ENCODE measurements at places on chromosomes 2 and 18.

DNA sequence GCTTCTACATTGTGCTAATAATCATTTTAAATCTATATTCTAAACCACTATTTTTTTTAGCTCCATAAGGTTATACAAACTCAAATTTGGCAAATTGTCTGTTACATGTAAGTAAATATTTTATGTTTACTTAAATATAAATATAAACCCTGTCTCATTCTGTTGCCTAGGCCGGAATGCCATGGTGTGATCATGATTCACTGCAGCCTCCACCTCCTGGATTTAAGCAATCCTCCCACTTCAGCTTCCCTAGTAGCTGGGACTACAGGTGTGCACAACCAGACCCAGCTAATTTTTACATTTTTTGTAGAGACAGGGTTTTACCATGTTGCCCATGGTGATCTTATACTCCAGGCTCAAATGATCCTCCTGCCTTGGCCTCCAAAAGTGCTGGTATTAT lies 124.7 kb downstream of the MEIS1 start:
- no peak for DNase-seq

GRCh38 chr2:159695795-159696448 lies 16.4 kb upstream of the MARCHF7 start:
- no peak for DNase-seq

DNA sequence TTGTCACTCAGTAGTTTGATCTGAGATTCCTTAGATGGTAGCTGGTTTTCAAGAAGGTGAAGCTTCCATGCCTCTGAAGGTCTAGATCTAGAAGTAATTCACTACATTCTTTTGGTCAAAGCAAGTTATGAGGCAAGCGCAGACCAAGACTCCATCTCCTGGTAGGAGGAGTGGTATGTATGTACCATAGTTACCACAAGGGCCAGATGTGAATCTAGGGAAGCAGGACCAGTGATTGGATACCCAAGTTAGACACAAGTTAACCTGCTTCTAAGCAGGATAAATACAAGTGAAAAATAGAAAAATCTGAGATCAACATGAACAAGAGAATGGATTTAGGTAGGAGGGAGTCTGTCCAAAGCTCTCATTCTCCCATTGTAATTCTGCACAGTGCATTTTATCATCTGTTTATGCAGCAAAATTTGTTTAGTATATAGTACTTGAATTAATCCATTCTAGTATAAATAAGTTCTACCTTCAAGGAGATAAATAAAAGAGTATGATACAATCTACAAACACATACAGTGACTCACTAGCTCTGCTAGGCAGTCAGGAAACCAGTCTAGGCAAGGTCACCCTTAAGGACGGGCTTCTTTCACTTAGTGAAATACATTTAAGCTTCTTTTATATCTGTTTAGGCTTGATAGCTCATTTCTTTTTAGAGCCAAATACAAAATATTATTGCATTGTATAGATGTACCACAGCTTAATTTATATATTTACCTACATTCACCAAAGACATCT lies 14.2 kb upstream of the DOCK10 start:
- DNase-seq = no peak

DNA sequence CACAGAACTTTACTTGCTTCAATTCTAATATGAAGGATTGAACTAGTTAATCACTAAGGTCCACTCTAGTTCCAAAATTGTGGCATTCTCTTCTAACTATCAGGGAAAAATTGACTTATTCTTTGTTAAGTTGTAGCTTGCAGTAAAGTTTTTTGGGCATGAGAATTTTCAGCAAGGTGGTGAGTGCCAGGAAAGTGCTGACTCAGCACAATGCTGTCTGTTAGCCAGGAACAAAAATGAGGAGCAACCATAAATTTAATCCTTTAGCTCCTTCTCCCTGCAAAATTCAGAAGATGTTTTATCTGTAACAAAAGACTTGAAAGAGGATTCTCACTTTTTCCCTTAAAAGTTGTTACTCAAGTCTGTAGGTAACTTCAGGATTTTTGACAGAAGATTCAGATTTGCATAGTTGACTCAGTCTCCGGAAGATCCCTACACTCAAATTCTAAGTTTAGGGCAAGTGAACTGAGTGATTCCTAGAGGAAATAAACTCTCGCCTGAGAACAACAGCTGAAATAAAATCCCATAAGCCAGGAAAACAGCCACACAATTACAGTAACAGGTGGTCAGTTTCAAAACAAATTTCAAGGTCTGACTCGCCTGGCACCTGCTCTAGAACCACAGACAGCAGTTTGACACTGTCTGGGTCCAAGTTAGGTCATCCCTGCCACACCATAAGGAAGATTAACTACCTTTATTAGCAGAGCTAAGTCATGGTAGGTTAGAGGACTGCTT lies 20.2 kb upstream of the DARS1 start:
- peak; percentile 12 for DNase-seq

DNA sequence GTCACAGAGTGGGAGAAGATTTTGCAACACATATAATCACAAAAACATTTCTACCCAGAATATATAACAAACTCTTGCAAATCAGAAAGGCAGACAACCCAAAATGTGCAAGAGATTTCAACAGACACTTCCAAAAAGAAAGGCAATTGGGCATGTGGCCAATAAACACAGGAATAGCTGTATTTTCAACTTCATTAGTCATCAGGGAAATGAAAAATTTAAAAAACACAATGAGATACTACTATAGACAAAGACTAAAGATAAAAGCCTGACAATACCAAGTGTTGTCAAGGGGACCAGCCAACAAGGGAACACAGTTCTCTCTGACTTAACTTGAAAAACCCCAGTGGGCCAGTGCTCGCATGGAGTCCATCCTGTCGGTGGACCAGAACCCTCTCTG lies 40.5 kb downstream of the MTHFD2 start:
- DNase-seq = no peak

- DNase-seq = peak; percentile 40
These were observed 224.1 kb downstream of the LRP1B start for GRCh38 chr2:141906678-141907077.

- DNase-seq = peak; percentile 80
These were observed 27.3 kb upstream of the NTSR2 start for GRCh38 chr2:11697103-11697871.

DNA sequence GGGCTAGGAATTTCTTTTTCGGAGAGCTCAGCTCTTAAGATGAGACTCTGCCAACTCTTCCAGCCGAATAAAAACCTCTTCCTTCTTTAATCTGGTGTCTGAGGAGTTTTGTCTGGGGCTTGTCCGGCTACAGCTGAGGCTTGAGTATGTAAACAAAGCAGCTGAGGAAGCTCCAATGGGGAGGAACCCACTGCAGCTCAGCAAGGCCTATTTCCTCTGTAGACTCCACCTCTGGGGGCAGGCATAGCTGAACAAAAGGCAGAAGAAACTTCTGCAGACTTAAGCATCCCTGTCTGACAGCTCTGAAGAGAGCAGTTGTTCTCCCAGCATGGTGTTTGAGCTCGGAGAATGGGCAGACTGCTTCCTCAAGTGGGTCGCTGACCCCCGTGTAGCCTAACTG lies 838.7 kb downstream of the CCDC85A start:
- DNase-seq = no peak

GRCh38 chr2:68185541-68186164 lies 28.0 kb downstream of the PNO1 start:
- peak; percentile 25 for DNase-seq

- no peak for DNase-seq
These were observed 314.2 kb upstream of the MYT1L start for GRCh38 chr2:2645162-2645855.

- no peak for DNase-seq
These were observed 68.1 kb downstream of the EMILIN2 start for GRCh38 chr18:2914881-2915240.

GRCh38 chr2:73350035-73350691 lies 35.5 kb upstream of the ALMS1 start:
- DNase-seq = no peak

- DNase-seq = no peak
These were observed 247.8 kb downstream of the DOK6 start for GRCh38 chr18:69648486-69648885.

DNA sequence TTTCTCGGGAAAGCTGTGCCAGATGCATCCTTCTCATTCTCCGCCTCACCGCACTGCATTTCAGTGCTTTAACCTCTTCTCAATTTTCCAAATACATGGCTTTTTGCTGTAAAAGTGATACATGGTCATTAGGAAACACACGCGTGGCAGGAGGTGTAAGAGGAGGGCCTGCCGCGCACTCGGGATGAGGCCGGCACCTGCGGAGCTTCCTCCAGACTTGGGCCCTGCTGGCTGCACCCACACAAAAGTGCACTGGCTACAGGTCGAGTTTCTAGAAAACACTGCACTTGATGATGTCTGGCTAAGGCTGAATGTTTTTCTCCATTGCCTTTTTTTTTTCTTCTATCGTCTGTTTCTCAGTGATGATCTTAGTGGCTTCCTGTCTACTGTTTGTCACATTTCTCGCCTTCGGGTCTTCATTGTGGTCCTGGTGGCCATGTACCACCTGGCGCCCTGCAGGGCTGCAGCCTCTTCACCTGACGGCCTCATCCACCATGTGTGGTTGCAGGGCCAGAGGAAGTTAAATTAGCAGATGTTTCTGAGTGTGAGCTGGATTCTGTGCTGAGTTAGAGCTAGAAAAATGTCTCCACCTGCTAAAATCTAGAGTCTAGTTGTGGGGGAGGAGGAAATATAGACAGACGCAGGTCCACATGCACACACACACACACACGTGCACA lies 7.6 kb downstream of the KCNG2 start:
- no peak for DNase-seq

DNA sequence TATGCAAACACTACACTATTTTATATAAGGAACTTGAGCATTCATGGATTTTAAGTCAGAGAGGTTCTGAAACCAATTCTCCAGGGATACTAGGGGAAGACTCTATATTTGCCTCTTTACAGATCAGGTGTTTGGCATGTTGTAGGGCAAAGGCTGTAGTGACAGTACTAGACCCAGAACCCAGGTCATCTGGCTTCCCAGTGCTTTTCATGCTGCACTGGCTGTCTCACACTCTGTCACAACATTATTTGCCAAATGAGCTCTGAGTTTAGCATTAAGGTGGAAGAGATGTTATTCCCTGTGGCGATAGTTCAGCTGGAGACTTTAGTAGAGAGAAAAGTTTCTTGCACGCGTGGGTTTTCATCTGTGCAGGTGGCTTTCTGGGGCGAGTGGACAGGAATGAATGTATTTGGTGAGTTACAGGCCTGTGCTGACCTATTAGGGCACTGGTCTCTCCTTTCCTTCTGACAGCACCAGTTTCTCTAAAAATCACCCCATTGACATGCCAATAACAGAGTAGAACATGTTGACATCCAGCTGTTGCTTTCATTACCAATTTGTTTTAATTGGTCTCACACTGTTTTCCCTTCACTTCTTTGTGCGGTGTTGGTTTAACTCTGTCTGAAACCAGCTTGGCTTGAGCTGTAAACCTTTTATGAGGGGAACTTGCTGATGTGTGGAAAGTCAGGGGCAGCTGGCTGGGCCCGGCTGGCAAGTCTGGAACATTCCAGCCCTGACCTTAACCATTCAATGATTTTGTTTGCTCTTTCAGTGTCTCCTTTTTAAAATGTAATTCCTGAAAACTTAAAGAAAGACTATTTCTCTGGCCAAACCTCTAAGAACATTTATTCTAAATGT lies 643.0 kb upstream of the FAM98A start:
- no peak for DNase-seq

- no peak for DNase-seq
These were observed 193.6 kb downstream of the NRXN1 start for GRCh38 chr2:50838316-50838715.

- DNase-seq = peak; percentile 5
These were observed 10.9 kb upstream of the FHL2 start for GRCh38 chr2:105409717-105410116.

- no peak for DNase-seq
These were observed at the start of gene POU3F3 for GRCh38 chr2:104853534-104854497. Gene POU3F3 (plus strand): TSS chr2:104854115. CDS start chr2:104855511, 1,396 bp downstream.

GRCh38 chr2:241036964-241037421 lies 38.6 kb downstream of the SNED1 start:
- DNase-seq = no peak

DNA sequence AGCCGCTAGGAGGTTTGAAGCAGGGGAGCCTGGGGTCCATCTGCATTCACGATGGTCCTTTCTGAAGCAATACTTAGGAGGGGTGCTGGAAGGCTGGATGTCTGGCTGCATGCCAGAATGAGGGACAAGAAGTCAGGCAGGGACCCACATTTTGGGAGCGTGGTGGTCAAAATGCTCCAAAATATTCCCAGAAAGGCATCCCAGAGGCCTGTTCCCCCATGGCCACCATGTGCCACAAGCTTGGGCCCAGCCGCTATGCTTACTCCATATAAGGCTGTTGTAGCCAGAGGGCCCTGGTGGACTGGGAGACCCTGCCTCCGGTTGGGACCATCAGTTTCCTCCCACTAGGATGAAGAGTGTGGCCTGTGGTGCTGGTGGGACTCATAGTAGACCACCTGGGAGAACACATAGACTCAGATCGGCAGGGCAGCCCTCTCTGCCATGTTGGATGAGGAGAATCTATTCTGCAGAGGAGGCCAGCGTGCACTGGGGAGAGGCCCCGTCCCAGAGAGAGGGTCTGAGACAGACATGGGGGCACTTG lies 3.6 kb upstream of the PROM2 start:
- DNase-seq = no peak

GRCh38 chr2:68412127-68412819 lies 47.2 kb downstream of the PLEK start:
- no peak for DNase-seq

DNA sequence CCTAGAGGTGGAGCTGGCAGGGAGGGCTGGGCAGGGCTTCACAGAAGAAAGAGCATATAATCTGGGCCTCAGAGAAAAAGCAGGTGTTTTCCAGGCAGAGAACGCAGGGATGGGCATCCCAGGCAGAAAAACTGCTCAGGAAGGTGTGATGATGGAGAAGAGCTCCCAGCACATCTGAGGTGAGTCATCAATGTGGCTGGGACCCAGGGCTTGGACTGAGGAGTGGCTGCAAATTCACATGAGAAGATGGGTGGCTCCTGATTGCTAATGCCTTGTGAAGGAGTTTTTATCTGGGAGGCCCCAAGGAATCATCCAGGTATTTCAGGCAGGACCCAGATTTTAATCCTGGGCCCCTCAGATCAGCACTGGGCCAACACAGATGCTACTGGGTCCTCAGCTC lies 10.2 kb downstream of the IL1F10 start:
- DNase-seq = no peak

DNA sequence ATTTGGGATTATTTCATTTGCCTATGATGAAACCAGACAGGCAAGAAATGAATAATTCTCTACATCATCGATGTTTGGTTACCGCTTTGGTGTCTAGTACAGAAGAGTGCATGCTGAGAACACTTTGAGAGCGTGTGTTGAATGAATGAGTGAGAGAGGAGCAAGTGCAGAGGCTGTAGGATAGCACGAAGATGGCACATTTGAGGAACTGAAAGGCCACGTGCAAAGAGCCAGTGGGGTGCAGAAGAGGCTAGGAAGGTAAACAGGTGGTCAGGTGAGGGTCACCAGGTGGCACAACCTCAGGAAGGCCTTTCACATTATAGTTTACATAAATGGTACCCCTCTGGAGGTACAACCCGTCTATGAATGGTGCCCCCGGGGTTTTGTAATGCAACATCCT lies 80.1 kb upstream of the SPHKAP start:
- no peak for DNase-seq

All from NCI-H1694 (cell line).